NCI-H446 treated with DMSO at 0.1 percent for 48 hours (cell line): ENCODE measurements at places on chromosomes 13 and 19.

DNA sequence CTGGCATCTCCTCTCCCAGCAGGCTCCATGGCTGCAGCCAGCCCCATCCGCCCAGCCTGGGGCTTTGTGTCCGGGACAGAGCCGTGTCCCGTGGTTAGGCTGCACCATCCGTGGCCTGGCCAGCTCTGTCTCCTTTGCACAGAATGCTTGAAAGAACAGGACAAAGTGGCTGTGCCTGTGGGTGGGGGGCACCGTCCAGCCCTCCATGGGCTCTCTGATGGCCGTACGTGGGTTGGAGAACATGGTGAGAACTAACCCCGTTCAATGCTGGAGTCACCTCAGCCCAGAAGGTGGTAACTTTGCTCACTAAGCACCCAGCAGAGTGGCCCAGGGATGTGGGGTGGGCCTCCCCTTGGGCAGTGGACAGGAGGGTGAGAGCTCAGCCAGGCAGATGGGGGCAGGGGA, 2.8 kb downstream of the RPS15 start:
- no peak for DNase-seq

DNA sequence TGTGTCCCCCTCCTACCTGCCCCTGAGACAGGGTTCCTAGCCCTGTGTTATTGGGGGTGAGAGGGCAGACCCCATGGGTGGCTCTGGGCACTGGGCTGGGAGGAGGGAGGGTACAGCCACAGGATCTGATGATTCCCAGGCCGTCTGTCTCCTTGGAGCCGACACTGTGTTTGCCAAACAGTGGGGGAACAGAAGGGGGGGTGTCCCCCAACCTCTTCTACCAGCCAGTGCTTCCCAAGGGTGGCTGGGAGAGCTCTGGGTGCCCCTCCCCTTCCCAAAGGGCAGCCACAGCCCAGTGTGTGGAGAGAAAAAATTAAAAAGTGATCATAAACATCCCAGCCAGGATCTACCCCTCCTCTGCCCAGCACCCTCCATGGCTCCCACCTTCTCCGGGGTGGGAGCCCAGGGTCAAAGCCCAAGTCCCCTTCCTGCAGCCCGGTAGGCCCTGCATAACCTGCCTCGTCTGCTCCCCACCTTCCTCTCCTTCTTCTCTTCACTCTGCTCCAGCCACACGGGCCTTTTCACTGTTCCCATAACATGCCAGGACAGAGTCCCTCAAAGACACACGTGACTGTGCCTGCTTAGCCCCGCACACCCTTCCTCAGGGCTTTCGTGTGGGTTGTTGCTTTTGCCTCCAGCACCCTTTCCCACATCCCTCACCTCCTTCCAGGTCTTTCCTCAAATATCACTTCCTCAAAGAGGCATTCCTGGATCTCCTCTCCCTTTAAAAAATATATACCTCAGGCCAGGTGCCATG, 1.4 kb upstream of the PLIN4 start:
- DNase-seq: no peak

- DNase-seq: no peak
Observed at GRCh38 chr13:54078271-54078870, 1049.8 kb downstream of the OLFM4 start.

GRCh38 chr13:36601186-36601585, 72.6 kb upstream of the SERTM1 start:
- DNase-seq: no peak

GRCh38 chr19:30547246-30547645, 175.1 kb downstream of the ZNF536 start:
- DNase-seq: peak; percentile 17

DNA sequence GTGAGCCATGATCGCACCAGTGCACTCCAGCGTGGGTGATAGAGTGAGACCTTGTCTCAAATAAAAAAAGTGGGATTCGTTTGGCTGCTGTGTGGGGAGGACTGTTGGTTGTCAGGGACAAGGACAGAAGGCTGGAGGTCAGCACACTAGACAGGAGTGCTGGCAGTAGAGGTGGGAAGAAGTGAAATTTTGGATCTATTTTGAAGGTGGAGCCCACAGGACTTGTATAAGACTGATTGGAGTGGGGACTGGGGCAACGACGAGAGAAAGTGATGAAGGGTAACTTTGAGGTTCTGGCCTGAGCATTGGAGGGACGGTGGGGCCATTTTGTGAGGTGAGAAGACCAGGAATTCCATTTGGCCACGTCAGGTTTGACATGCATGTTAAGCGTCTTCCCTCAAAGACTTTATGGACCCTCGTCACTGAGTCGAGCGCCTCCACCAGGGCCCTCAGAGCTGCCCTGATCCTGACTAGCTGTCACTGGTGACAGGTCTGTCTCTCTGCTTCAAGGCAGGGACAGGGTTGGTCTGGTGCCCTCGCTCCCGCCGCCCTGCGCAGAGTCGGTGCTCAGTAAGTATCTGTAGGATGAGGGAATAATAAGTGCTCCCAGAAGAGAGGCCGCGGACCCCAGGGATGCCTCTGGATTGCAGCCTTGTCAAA, 673 bp downstream of the CTU1 start:
- no peak for DNase-seq

GRCh38 chr19:1182727-1183126, 8.7 kb upstream of the SBNO2 start:
- no peak for DNase-seq

DNA sequence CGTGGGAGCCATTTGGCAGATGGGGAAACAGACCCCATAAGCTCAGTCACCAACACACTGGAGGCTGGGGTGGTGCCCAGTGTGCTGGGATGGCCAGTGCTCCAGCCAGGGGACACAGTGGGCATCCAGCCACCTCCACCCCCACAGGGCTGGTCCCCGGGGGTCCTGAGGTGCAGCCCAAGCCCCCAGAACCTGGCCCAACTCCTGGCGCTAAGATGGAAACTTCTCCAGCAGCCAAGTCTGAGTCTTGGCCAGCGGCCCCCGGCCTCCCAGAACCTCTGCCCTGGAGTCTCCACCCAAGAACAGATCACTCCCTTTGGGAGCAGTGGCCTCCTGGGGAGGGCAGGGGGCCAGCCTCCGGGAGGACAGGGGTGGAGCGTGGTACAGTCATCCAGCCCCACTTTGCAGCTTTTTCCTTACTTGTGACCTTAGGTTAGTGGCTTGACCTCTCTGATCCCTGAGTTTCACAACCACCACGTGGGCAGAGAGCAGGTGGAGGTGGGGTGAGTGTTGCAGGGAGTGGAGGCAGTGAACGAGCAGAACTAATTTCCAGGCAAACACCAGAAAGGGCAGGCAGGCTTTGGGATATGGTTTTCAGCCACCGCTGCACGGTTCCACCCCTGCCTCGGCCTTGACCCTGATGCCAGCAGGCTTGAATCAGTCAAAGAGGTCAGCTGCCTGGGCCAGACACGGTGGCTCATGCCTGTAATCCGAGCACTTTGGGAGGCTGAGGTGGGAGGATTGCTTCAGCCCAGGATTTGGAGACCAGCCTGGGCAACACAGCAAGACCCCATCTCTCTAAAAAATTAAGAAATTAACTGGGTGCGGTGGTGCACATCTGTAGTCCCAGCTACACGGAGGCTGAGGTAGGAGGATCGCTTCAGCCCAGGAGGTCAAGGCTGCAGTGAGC, 4.3 kb upstream of the NRTN start:
- DNase-seq: no peak

DNA sequence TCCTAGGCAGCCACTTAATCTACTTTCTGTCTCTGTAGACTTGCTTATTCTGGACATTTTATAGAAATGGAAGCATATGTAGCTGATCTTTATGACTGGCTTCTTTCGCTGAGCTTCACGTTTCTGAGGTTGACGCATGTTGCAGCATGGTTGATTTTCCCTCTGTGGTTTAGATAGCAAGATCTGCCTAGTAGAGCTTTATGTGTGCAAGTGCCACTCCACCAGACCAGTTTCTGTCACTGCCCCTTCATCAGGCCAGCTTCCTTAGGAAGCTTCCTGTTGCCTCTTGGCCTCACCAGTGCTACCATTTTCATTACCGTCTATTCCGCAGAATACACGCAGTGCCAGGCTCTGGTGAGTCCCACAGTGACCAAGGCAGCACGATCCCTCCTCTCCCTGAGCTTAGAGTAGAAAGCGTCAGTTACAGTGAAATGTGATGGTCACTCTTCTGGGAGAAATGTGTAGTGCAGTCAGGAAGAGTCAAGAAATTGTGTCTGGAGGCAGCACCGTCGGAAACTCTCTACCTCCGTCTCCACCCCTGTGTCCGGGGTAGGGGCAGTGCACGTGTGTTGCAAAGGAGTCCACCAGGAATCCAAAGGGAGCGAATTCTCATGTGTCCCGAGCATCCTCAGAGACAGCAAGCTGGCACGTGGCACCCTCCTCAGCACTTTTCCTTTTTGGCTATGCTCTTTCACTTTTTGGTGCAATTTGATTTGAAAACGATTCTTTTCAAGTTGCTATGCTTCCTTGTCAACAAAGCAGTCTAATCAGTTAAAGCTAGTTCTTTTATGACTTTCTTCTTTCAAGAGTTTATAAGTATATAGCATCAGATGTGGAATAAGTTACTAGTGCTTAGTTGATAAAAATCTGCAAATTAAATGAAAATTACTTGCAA, 45.4 kb upstream of the GPR183 start:
- DNase-seq: no peak

GRCh38 chr19:4633140-4633967, 6.0 kb upstream of the TNFAIP8L1 start:
- DNase-seq: no peak

DNA sequence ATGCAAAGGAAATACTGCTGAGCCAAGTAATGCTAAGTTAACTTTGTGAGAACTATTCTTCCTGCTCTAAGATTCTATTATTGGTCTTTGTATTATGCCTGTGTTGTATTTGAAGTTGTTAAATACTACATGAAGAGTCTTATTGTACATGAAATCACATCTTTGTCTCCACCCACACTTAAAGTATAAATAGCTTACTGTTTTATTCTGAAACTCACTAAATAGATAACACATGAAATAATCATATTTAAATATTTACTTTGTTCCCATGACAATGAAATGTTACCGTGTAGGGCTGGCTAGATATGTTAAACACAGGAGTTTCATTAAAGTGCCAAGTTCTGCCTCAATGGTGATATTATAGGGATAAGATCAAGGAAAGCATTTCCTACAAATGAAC, 562.1 kb upstream of the ATXN8OS start:
- no peak for DNase-seq

GRCh38 chr13:42580644-42581043, 6.7 kb downstream of the TNFSF11 start:
- no peak for DNase-seq

DNA sequence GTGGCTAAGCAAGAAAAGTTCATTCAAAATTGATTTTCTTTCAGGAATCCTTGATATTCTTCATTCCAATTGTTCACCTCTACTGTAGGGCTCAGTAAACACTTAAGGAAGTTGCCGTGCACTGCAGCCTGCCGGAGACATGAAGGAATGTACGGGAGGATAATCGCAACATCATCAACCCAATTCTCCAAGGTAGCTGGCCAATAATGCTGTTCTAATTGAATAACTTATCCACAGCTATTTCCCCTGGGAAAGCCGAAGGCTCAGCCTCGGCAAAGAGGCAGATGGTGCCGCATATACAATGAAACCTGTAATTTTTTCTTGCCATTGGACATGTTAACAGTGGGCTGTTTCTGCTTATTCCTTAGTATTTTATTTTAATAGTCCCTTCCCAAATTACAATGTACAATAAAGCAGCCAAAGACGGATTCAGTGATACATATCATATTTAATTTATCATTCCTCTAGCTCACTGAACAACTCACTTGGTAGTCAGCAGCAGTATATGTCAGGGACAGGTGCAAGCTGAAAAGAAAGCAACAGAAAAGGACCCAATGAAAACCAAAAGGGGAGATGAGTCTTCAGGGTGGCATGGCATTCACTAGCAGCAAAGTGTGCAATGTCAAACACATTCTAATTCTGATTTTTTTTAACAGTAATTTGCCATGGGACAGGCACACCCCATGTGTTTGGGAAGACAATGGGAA, 420.5 kb upstream of the KLF12 start:
- peak; percentile 11 for DNase-seq

DNA sequence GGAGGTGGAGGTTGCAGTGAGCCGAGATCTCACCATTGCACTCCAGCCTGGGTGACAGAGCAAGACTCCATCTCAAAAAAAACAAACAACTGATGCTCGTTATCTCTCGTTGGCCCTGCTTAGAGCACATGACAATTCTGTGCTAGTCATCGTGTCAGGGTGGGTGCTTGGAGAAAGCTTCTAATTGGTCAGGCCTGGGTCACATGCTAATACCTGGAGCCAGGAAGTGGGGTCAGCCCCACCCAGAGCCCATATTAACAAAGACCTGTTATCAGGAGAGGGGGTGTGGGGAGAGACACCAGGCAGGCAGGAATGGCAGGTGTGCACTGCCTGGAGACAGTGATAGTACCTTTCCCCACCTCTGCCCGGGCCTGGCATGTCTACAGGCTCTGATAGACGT, 84.9 kb downstream of the DPF1 start:
- no peak for DNase-seq

DNA sequence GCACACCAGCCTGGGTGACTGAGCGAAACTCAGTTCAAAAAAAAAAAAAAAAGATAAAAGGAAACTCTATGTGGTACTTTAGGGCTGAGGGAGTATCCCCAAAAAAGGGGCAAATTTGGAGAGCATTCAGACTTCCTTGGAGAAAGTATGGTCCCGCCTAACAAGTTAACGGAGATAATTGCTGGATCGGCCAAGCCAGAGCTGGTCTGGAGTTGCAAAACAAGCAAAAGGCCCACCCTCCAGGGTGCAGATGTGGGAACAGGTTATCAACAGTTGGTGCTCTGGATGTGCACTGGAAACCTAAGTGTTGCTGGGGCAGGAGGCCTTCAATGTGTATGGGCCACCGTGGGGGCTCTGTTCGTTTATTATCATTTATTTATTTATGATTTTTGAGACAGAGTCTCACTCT, 2.8 kb downstream of the IQCN start:
- DNase-seq: no peak

DNA sequence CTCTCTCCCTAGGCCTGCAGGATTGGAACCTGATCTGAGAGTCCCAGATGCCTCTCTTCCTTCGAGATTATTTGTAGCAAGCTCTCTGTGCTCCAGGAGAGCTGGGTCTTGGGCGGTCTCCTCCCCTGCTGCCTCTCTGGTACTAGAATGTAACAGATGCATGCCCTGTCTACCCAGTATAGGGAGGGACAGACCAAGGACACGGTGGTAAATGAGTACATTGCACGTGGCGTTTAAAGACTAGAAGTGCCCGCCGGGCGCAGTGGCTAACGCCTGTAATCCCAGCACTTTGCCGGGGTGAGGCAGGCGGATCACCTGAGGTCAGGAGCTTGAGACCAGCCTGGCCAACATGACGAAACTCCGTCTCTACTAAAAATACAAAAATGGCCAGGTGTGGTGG, 11.7 kb downstream of the SLC27A1 start:
- no peak for DNase-seq

GRCh38 chr19:19445911-19446361, 40.5 kb downstream of the GATAD2A start:
- no peak for DNase-seq

DNA sequence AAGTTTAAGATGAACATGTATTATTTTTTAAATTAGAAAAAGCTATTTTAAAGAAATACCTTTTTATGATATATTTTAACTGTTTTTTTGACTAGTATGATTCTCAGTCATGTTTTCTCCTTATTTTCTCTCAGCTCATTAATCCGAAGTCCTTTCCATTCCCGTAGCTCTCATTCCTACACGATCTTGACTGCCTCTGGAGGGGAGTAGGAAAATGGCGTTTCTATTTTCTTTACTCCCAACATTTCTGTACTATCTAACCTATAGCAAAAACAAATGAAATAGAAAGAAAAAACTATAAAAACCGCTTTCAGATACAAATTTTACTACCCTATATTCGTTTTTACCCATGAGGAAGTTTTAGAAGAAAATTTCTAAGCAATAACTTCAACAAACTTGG, 343.8 kb downstream of the RBM26 start:
- no peak for DNase-seq

GRCh38 chr19:27744926-27745768, 1467.8 kb downstream of the UQCRFS1 start:
- DNase-seq: no peak
